ENCODE measurements at places on chromosomes 13 and 19. TPM values are rescaled to one million over a fixed set of nuclear protein-coding genes. Genes with fewer than 3 reads are reported as not detected.

The ADGRE3 gene
- total RNA-seq, result not detected

The TUBA3C gene
- total RNA-seq, result not detected

The SOX1 gene
- total RNA-seq, result not detected

The FBXO27 gene
- 3.4 TPM for total RNA-seq

The CCNA1 gene
- not detected for total RNA-seq

The DIAPH3 gene
- total RNA-seq, result 8.4 TPM

The IZUMO2 gene
- not detected for total RNA-seq

The KCNK6 gene
- total RNA-seq, result 5.5 TPM

The PEAK3 gene
- under 0.01 TPM for total RNA-seq

The ATP4A gene
- not detected for total RNA-seq

The JAK3 gene
- total RNA-seq, result 5.6 TPM

The CD209 gene
- total RNA-seq, result not detected

The CEACAM21 gene
- total RNA-seq, result not detected

The CYP2F1 gene
- not detected for total RNA-seq

The ZNF136 gene
- total RNA-seq, result 11.3 TPM

The GPR180 gene
- total RNA-seq, result 15.7 TPM

The CADM4 gene
- 0.65 TPM for total RNA-seq

The IGSF23 gene
- not detected for total RNA-seq

The AMER2 gene
- not detected for total RNA-seq

The KIR3DL2 gene
- total RNA-seq, result not detected

The LSM7 gene
- 52.1 TPM for total RNA-seq

The ZNF850 gene
- 1.3 TPM for total RNA-seq

The TMPRSS9 gene
- total RNA-seq, result not detected

The ZNF418 gene
- total RNA-seq, result 6.3 TPM

The C1QTNF9B gene
- not detected for total RNA-seq

The CEBPA gene
- total RNA-seq, result 0.97 TPM

The ATP4B gene
- not detected for total RNA-seq

The PTPRS gene
- 322 TPM for total RNA-seq

The NCAN gene
- total RNA-seq, result not detected

The CRLF1 gene
- total RNA-seq, result 0.49 TPM

The NOTCH3 gene
- total RNA-seq, result 14.4 TPM

The ATP8B3 gene
- 1.8 TPM for total RNA-seq

The C5AR2 gene
- total RNA-seq, result 0.32 TPM

The TRPC4 gene
- 7.6 TPM for total RNA-seq

The NLRP5 gene
- total RNA-seq, result not detected

The ZNF610 gene
- total RNA-seq, result 2.6 TPM

The NAPSA gene
- not detected for total RNA-seq

The ZNF135 gene
- total RNA-seq, result 8.0 TPM

The ZNF491 gene
- total RNA-seq, result 4.7 TPM

The FUT1 gene
- total RNA-seq, result not detected

The ZNF536 gene
- 1.1 TPM for total RNA-seq

Measured in hair follicle dermal papilla cell (primary cell).